Upper lobe of right lung (tissue), 1 donor: ENCODE measurements at places on chromosomes 2 and 18.

DNA sequence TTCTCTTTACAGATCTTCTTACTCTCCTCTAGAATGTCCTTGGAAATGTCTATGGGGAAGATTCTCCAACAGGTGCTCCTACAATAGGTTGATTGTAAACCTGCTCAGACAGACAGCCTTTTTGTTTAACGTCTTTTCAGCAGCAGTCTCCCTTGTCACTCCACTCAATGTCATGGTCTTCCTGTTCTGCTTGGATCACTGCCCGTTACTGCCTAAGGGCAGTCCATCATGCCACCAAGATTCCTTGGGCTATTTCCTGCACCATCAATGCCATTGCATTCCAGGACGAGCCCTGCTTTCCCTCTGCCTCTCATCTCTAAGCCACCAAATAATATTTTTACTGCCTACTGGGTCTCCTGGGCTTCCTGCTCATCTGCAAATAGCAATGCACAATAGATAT lies 97.4 kb upstream of the GALNT5 start:
- DNase-seq, result no peak

DNA sequence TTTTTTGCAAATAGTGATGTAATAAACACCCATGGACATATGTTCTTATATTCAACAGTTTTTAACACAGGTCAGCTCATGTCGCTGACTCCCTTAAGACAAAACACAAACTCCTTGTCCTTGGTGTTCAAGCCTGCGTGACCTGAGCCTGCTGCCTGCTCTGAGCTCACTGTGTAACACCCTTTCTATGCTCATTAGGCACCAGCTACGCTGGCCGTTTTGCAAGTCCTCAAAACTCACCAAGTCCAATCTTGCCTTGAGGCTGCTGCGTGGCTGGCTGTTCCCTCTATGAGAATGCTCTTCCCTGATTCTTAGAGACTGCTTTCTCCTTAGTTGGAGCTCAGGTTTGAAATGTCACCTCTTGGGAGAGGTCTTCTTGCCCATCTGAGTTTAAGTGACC lies 100.5 kb upstream of the GLI2 start:
- no peak for DNase-seq

DNA sequence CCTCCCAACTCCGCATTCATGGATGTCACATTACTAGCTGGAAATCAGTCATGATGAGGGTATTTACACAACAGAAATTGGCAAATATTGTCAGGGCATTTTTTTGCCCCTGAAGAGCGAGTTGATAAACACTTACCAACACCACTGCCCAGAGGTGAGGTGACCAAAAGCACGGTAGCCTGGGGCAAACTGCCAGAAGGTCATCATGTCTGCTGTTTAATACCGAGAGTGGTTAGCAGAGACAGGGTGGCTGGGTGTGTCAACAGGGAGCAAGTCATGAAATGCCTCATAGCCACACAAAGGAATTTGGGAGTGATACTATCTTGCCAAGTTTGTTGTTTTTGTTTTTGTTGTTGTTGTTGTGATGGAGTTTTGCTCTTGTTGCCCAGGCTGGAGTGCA lies 37.0 kb upstream of the EPC2 start:
- no peak for DNase-seq

DNA sequence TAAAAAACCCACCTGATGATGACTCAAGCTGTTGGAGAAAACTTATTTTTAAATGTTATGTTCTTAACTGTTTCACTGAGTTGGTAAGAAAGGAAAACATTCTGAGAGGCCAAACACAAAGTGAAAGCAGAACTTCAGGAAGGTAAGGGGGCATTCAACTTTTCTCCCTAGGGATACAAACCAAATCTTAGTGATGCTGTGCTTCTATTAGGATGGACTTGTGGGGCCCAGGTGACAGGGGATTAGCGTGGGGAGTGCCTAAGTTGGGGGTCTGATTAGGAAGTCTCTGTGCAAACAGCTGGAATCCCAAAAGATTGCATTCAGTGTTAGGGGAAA lies 18.5 kb downstream of the PDCL3 start:
- no peak for DNase-seq

- no peak for DNase-seq
Measured at GRCh38 chr2:49248506-49248905, 94.2 kb upstream of the FSHR start.

- DNase-seq, result peak; percentile 85
Measured at GRCh38 chr2:85537600-85538506, 1.1 kb upstream of the MAT2A start.

DNA sequence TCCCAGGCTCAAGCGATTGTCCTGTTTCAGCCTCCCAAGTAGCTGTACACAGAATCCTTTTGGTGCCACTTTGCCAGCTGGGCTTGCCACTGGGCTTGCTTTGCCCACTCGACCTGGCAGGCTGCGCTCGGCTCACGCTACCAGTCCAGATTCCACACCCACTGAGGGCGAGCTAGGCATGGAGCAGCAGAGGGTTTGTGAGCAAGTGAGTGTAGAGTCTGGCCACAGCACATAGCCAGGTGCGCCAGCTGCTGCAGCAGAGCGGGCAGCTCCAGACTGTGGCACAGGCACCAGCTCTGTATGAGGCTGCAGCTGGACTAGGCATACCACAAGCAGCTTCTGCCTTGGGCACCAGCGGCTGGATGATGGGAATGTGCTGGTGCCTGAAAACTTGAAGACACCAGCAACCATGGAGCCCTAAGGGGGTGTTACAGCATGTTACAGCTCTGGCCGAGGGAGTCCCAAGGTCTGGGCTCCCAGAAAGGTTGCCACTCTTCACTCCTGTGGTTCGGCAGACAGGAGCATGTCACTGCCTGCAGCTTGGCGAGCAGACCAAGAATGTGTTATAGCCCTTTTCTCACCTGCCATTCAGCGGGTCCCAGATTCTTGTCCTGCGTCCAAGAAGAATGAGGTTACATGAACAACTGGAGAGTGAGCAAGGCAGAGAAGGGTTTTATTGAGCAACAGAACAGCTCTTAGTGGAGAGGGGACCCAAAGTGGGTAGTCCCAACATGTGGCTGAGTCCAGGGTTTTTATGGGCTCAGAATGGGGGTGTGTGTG lies 12.9 kb downstream of the SMARCAL1 start:
- no peak for DNase-seq

GRCh38 chr2:218011653-218012040 lies 8.9 kb upstream of the TNS1 start:
- no peak for DNase-seq

GRCh38 chr2:182868054-182868796 lies 1.8 kb upstream of the FRZB start:
- DNase-seq, result no peak

GRCh38 chr2:121567957-121568409 lies 37.3 kb downstream of the RNU4ATAC start:
- no peak for DNase-seq

- DNase-seq, result no peak
Measured at GRCh38 chr2:102032368-102033030, 40.7 kb downstream of the IL1R2 start.

DNA sequence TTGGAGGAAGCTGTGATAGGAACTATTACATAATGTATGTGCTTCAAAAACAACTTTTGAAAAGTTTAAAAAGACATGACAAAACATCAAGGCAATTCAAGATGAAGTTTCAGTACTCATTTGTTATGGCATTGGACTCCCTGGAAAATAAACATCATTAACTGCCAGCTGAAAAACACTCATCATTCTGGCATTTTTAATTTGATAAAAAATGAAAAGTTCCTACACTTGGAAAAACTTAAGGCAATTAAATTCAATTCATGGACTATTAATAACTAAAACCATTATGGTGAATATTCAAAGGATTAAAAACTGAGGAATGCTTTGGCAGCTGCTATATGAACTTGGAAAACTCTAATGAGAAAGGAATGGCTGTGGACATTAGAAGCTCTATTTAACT lies 8.5 kb downstream of the TYW5 start:
- DNase-seq, result no peak

DNA sequence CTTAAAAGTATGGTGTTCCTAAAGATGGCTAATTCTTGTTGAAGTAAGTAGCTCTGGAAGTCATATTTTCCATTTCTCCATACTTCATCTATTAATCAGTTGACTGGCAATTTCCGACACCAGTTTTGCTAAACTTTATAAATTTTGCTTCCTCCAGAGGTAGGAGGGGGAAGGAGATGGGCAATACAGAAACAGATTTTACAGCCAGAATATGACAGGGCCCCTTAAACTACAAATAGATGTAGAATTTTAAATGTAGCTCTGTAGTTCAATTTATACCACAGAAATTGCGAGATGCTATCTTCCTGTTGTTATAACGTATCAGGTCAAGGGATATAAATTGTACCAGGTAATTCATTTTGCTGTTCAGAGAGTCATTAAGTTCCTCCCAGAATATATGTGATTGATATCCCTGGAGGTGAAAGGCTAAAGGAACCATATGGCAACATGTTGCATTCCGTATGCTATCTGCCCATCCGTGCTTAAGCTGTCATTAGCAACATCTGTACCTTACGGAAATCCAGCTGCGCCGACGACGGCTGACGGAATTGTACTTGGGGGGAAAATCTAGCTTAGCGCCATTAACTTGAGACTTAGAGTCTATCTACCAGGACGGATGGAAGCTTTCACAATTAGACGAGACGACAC lies 8.4 kb upstream of the NR4A2 start:
- no peak for DNase-seq

- DNase-seq, result no peak
Measured at GRCh38 chr2:104871649-104871971, 17.7 kb downstream of the POU3F3 start.

- no peak for DNase-seq
Measured at GRCh38 chr18:805008-805754, 6.9 kb downstream of the YES1 start.

- peak; percentile 95 for DNase-seq
Measured at GRCh38 chr2:42809819-42810120, 17.4 kb upstream of the HAAO start.

DNA sequence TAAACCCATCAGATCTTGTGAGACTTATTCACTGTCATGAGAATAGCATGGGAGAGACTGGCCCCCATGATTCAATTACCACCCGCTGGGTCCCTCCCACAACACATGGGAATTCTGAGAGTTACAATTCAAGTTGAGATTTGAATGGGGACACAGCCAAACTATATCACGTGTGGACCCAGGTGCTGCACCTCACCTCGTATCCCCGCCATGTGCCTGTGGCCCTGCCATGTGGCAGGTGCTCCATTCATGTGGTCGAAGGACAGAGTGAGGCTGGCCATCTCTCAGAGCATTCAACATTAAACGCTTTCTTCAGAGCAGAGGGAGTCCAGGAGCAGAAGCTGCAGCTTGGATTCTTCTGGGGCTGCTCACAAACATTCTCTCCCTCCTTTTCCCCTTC lies 32.3 kb downstream of the MROH2A start:
- DNase-seq, result peak; percentile 16

DNA sequence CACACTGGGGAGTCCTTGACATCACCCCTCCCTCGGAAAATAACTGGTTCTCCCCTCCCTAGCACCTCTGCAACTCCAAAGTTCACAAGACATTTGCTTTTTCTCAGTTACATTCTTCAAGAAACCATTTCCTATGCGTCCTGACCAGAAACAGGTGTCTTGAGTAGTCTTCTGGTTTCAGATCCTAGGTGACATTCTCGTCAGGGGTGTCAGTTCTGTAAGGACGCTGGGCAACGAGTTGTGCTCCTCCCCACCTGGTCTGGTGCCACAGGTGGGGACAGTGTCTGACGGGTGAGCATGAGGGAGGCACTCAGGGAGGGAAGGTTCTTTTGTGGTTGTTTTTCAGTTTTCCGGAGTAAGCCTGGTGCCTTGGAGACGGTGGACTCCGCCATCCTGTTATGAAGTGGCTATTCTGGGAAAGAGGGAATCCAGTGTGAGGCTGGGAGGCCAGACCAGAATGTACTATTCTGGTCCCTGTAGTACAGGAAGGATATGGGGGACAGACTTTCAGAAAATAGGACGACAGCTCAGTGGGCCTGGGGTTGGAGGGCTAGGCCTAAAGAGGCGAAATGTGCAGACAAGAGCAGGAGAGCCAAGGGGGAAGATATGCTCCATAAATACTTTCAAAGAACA lies 50.6 kb downstream of the EPAS1 start:
- no peak for DNase-seq

DNA sequence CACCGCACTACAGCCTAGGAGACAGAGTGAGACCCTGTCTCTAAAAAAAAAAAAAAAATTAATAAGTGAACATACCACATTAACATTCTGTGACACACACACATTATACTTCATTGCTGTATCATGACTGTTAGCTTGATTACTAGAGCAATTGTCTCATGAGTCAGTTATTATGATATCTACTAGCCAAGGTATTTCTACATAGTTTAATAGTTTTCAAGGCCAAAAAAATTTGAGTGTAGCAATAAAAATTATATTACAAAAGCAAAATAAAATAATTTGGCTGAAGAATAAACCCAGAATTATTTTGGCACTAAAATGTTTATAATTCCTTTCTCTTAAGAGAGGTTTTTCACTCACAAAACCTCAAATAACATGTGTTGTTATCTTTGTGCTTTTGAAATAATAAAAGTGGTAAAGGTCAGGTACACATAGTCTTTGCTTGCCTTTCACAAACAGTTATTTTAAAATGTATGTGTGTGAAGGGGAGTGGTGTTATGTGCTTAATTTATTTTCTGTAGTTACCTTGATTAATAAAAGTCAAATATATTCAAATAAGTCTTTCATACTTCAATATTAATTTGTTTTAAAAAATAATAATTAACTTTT lies 136.9 kb upstream of the SPOPL start:
- no peak for DNase-seq

- peak; percentile 63 for DNase-seq
Measured at GRCh38 chr2:10914272-10914693, 2.5 kb downstream of the KCNF1 start.

- no peak for DNase-seq
Measured at GRCh38 chr2:127771756-127772155, 39.2 kb downstream of the WDR33 start.

DNA sequence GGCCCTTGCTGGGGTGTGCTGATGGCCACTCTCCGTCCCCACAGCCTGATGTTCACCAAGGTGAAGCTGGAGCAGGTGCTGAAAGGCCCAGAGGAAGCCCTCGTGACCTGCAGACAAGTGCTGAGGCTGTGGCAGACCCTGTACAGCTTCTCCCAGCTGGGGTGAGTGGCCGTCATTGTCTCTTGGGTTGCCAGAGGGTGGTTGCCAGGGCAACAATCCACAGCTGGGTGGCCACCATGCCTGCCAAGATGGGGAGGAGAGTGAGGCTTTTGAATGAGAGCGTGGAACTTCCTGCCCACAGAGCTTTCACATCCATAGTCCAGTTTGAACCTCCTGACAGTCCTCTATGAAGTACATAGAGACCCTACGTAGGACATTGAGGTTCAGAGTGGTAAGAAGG lies 108.8 kb downstream of the STPG4 start:
- DNase-seq, result no peak
